ENCODE measurements at places on chromosomes 4 and X. TPM values are rescaled to one million over a fixed set of nuclear protein-coding genes. Genes with fewer than 3 reads are reported as not detected.

DNA sequence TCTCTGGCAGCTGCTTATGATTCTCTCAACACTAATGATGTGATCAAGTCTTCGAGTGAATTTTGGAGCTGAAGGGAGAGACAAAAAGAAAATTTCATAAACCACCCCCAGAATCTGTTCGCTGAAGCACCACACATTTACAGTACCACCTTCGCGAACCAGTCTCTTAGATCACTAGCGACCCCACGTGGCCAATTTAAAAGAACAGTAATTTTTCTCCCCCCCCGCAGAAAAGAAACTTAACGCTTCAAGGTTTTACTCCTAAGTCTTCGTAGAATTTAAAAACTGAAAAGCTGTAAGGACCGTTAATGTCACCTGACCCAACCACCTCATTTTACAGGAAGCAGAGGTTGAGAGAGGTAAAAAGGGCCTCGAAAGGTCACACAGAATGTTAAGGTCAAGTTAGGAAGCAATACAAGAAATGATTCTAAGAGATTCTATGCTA is 187.5 kb downstream of the QDPR start:
- peak; percentile 40 for DNase-seq

DNA sequence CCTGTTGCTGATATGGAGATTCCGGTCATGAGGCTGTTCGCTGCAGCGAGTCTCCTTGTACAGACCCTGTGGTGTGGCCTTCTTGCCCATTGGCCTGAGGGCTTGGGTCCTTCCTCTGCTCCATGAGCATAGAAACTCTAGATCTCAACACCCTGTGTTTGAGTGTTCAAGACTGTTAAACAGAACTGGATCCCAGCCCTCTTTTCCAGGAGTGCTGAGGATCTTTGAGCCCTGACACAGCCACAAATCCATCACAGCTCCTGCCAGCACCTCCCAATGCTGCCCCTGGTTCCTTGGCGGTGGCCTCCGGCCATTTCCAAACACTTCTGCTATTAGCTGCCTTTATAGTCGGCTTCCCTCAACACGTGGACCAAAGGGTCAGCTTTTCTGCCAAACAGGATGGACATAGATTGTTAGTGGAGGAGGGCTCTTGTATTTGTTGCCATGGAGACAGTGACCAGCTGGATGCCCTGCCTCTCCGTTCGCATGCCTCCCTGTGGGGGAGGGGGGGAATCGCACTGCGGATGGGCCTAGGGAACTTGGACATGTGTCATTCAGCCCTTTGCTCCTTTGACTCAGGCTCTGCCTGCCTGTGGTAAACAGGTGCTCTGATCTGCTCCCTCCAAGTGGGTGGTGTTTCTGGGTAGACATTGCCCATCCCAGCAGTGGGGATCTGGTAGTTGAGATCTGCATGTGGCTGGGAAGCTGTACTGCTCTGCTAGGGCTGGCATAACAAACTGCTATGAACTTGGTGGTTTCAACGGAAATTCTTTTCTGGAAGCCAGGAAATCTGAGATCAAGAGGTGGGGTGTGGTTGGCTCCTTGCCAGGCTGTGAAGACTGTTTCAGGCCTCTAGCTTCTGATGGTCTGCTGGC is 6.9 kb upstream of the WDR1 start:
- peak; percentile 58 for DNase-seq

GRCh38 chr4:177293208-177294033 is 16.3 kb upstream of the NEIL3 start:
- DNase-seq: no peak

DNA sequence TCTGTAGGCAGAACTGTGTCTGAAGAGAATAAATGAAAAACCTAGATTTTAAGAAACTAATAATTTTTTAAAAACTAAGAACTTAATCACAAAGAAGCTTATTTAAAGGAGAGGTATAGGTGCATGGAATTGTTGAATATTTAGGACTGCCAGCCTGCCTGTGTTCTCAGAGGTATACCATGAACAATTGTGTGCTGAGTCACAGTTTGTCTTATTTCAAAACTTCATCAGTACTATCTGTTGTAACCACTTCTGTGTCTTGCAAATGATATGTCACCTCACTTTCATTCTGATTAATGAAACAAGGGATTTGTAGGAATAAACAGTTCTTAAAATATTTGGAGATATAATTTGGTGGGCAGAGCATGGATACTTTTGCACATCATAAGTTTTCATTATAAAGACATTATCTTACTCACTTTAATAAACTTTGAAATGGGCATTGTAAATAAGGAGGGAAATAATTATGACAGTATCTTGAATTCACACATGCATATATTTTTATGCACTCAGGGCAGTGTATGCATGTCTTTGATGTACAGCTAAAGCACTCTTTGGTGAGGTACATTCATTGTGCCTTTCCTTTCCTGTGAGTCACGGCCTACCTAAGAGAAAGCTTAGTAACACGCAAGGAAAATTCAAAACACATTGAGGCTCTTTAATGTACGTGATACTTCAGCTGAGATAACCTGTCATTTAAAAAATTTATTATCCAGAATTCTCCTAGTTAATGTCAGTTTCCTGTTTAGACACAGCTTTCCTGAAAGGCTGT is 31.7 kb downstream of the STOX2 start:
- DNase-seq: no peak

- no peak for DNase-seq
Measured at GRCh38 chr4:16449406-16449805, 223.1 kb upstream of the TAPT1 start.

GRCh38 chr4:36255577-36255976 is 11.3 kb upstream of the ARAP2 start:
- no peak for DNase-seq

GRCh38 chr4:39020130-39020529 is 12.1 kb downstream of the TMEM156 start:
- no peak for DNase-seq

DNA sequence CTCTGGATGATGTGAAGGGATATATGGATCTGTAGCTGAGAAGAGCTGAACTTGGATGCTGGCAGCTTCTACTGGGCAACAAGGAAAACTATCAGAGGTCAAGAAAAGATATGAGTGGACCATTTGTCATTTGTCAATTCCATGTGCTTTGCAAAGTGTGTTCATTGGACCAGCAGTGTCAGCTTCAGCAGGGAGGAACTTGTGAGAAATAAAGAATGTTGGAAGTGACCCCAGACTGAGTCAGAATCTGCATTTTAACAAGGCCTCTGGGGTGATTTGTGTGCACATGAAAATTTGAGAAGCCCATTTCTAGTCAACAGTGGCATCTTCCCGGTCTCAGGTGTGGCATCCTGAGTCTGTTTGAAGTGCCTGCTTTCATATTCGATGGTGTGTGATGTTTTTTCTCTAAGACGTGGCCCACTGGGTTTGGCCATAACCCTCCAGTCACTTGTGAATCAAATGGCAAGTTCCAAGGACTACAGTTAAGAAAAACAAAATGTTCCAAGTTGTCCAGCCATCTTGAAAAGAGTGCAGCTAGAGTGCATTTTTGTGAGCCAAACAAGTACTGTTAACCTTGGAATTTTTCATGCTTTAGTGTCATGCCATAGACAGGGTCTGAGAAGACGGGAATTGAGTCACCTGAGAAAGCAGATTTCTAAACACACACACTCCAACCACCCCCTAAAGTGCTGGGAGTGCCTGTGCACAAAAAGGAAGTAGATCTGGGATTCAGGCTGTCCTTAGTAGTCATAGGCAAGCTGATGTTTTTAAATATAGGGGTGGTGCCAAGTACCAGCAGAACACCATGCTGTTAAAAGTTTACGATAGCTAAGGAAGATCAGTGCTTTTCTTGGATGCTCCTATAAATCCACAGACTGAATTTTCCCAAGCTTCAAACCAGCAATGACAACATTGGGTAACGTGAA is 26.4 kb downstream of the GPM6B start:
- DNase-seq: no peak

GRCh38 chrX:13684361-13684760 is 4.6 kb upstream of the RAB9A start:
- DNase-seq: no peak

- no peak for DNase-seq
Measured at GRCh38 chrX:140767646-140768045, 58.1 kb downstream of the LINC00632 start.

- no peak for DNase-seq
Measured at GRCh38 chr4:112852601-112853000, 196.9 kb upstream of the ANK2 start.

DNA sequence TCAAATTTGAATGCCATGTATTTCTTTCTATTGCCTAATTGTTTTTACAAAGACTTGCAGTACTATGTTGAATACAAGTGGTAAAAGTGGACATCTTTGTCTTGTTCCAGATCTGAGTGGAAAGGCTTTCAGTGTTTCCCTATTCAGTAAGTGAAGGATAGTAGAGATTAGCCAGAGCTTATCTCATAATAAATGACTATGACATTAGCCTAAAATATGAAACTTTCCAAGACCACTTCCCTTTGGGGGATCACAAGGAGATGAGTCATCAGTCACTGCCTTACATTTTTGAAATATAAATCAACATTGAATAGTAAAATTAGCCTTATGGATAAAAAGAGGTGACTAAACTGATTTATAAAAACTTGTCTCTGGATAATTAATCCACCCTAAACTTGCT is 554.1 kb upstream of the MAGEB2 start:
- DNase-seq: no peak

DNA sequence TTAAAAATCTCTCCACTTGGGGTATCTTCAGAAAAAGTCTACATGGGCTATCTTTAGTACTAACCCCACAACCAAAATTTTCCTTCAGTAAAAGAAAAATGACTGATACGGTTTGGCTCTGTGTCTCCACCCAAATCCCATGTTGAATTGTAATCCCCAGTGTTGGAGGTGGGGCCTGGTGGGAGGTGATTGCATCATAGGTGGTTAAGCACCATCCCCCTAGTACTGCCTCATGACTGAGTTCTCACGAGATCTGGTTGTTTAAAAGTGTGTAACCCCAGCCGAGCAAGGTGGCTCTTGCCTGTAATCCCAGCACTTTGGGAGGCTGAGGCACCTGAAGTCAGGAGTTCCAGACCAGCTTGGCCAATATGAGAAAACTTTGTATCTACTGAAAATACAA is 66.8 kb downstream of the USP46 start:
- no peak for DNase-seq

DNA sequence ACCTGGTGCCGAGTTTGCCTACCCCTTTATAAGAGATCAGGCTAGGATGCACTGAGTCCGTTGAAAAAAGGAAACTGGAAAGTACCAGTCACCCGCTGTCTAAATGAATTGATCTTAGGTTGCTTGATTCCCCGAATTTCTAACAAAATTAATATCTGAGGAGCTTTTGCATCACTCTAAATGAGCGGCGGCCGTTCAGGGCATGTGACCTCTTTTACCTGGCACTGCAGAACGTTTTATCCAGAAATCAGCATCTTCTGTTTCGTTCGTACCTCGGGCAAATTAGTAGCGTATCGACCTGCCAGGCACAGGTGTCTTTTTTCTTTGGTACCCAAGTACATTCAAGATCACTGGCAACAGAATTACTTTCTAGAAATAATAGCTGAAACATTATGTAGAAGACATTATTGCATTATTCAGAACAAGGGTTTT is 876 bp downstream of the KLHL2 start:
- DNase-seq: no peak

- peak; percentile 41 for DNase-seq
Measured at GRCh38 chr4:133624744-133625143, 475.6 kb downstream of the PCDH10 start.

GRCh38 chr4:126890383-126890782 is 742.4 kb upstream of the INTU start:
- DNase-seq: no peak

DNA sequence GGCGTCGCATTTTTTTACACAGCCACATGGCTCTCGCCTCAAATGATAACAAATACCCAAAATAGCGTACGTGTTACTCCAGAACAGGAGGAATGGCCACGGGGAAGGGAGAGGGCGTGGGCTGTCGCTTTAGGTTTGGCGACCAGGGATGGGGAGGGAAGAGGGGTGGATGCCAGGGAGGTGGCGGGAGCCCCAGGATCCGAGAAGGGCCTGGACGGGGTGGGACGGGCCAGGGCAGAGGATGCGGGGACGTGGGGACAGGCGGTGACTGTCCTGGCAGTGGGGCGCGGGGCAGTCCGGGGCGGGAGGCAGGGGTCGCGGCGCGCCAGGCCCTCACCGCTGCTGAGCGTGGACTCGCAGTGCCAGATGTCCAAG is 631 bp downstream of the TMEM47 start:
- peak; percentile 36 for DNase-seq

- DNase-seq: no peak
Measured at GRCh38 chr4:16884673-16885460, 13.6 kb downstream of the LDB2 start.

- no peak for DNase-seq
Measured at GRCh38 chrX:72498782-72499181, 73.9 kb downstream of the HDAC8 start.

GRCh38 chr4:12595489-12595888 is 888.7 kb downstream of the RAB28 start:
- no peak for DNase-seq

GRCh38 chr4:14375816-14376215 is 626.5 kb upstream of the CPEB2 start:
- DNase-seq: no peak

GRCh38 chrX:132184871-132185270 is 34.4 kb downstream of the RAP2C start:
- no peak for DNase-seq

GRCh38 chr4:122584519-122584918 is 36.3 kb downstream of the IL21 start:
- DNase-seq: no peak

GRCh38 chrX:109299091-109299490 is 182.8 kb downstream of the GUCY2F start:
- DNase-seq: no peak

DNA sequence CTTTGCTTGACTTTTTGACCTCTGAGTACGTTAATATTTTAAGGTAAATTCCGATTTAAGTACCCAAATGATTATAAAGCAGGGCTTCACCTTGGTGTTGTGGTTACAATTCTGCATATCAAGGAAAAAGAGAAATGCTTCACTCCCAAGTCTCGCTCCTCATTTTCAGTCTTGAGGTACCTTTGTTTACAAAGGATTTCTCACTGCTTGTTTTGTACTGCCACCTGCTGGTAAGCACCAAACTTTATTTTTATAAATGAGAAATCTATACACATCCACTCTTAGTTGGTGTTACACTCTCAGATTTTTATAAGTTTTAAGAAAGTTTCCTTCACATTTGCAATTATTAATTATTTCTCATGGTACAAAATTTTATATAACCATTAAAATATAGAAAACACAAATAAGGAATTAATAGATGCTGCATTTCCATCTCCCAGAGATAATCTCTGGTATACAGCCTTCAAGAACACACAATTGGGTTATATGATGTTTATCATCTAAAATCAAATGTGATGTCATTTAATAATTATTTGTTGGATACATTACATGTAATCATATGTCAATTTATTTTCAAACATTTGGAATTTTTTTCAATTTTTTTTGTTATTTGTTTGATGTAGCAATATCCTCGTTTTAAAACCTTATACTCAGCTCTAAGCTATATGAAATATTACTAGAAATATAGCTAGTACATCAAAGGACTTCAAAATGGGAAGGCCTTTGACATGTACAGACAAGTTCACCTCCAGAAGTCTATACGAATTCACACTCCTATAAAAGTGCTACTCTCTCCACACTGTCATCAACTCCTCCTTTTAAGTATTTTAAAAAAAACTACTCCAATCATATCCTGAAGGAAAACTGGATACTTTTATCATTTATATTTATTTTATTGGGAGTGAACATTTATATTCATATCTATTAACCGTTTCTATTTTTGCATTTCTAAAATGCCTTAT is 179.9 kb downstream of the KCNIP4 start:
- DNase-seq: no peak

The FRG2 gene
- not detected for total RNA-seq

The MSANTD1 gene
- total RNA-seq: 0.83 TPM

The ARHGAP4 gene
- 37.8 TPM for total RNA-seq

The TMPRSS11F gene
- not detected for total RNA-seq

The TRIM61 gene
- total RNA-seq: 0.68 TPM

The GPRIN3 gene
- 0.48 TPM for total RNA-seq

The GPC4 gene
- total RNA-seq: 416 TPM

The NAP1L3 gene
- 89.6 TPM for total RNA-seq

The GPRASP2 gene
- total RNA-seq: 13.9 TPM

Measured in H9 (cell line).